ENCODE measurements at places on chromosomes 7 and 10. TPM values are rescaled to one million over a fixed set of nuclear protein-coding genes. Genes with fewer than 3 reads are reported as not detected.

Gene PON1
- not detected for polyA plus RNA-seq

Gene AQP1
- polyA plus RNA-seq, result 0.55 TPM

Gene SEMA4G
- 8.7 TPM for polyA plus RNA-seq

Gene PLXNA4
- polyA plus RNA-seq, result 0.01 TPM

Gene MLXIPL
- polyA plus RNA-seq, result not detected

Gene ZNF467
- 0.77 TPM for polyA plus RNA-seq

Gene PNLIP
- not detected for polyA plus RNA-seq

Gene OR13A1
- polyA plus RNA-seq, result not detected

- DNase-seq, result no peak
These were observed 51.0 kb downstream of the UNC5B start for GRCh38 chr10:71263376-71263775.

GRCh38 chr10:62456611-62457101 lies 82.5 kb downstream of the ZNF365 start:
- DNase-seq, result peak; percentile 6

DNA sequence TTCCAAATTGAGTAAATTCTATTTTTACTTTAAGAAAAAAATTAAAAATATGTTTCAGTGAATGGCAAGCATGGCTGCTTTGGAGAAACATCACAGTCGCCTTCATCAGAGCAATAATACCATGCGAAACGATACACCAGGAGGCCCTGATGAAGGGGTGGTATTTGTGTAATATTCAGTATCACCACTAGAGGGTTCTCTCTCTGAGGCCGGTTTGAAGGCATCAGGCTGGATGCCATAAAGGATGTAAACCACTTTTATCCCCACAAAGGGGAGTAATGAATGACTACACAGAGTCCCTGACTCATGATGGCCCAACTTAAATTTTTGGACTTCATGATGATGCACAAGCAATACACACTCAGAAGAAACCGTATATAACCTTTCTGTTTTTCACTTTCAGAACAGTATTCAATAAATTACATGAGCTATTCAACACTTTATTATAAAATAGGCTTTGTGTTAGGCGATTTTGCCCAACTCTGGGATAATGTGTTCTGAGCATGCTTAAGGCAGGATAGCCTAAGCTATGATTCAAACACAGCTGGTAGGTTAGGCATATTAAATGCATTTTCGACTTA lies 95.5 kb downstream of the PPP1R17 start:
- DNase-seq, result peak; percentile 77

DNA sequence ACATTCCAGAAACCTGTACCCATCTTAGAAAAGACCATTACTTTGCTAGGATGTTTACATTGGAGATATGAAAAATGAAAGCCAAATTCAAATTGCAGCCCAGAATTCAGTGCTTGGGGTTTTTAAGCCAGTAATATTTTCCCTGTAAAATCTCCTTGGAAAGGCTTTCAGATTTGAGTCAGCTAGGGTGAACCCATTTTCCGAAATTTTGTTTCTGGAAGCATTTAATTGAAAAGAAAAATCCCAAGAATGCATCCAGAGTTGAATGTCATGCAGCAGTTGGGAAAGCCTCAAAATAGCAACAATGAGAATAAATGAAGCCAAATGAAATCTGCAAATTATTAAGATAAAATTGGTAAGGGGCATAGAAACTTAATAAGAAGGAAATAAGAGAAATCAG lies 106.4 kb downstream of the BMPER start:
- DNase-seq, result no peak

DNA sequence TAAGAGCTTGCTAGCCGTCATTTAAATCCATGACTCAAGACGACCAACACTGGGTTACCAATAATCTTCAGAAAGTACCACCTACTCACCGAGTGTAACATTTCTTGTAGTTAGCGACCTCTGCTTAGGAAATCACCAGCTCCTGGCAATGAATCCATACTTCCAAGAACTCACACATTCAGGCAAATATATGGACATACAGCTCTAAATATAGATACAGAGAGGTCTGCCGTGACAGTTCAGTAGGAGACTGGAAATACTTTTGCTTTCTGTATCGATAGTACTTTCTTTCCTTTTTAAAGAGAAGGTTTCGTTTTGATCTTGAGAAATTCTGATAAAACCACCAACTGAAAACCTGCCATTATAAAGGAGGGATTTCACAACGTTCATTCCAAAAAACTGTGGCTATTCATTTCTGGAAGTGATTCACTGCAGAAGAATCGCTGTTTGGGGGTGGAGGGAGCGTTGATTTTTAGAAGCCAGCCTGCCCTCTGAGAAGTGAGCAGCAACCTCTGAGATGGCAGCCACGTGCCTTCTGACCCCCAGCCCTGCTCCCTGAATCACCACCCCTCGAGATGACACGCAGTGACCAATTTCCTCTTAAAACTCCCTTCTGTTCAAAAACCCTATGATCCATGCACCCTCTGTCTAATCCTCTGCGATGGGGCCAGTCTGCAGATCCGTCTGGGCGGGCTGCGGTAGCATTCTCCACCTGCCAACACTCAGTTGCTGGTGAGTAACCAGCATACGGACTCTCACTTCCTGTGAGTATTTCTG lies 179.0 kb upstream of the KLF14 start:
- DNase-seq, result peak; percentile 99

DNA sequence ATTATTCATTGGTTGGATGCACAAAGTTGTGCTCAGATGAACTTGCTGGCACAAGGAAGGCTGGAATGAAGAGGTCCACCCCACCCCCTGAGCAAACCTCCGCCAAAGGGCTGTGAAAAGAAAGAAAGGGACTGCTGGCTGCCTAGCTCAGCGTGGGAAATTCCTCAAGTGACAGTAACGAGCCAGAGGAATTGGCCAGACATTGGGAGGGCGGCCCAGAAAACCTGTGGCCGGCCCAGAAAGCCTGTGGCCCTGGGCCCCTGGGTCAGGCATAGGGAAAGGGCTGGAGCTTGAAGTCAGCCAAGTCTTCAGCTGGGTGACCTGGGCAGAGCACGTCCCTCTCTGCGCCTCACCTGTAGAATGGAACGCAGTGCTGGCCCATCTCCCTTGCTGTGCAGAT lies 30.6 kb upstream of the CTBP2 start:
- no peak for DNase-seq

GRCh38 chr10:2425320-2425719 lies 642.0 kb upstream of the PFKP start:
- no peak for DNase-seq

GRCh38 chr10:119331061-119331460 lies 123.7 kb downstream of the GRK5 start:
- no peak for DNase-seq

DNA sequence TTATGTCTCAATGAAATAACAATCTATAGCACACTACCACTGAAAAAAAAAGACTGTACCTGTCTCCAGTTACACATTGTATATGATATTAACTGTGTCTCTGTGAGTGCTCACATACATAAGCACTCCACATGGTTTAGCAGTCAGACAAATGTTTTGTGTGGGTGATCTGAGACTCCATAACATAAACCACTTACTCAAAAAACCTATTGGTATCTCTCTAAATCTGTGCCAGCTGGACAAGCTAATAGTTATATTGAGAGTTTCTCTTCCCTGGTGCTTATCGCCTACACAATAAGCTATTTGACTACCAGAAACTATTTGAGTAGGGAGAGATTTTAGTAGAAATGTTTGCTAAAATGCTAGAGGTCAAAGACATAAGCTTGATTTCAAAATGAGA lies 190.1 kb upstream of the AGR3 start:
- peak; percentile 10 for DNase-seq

DNA sequence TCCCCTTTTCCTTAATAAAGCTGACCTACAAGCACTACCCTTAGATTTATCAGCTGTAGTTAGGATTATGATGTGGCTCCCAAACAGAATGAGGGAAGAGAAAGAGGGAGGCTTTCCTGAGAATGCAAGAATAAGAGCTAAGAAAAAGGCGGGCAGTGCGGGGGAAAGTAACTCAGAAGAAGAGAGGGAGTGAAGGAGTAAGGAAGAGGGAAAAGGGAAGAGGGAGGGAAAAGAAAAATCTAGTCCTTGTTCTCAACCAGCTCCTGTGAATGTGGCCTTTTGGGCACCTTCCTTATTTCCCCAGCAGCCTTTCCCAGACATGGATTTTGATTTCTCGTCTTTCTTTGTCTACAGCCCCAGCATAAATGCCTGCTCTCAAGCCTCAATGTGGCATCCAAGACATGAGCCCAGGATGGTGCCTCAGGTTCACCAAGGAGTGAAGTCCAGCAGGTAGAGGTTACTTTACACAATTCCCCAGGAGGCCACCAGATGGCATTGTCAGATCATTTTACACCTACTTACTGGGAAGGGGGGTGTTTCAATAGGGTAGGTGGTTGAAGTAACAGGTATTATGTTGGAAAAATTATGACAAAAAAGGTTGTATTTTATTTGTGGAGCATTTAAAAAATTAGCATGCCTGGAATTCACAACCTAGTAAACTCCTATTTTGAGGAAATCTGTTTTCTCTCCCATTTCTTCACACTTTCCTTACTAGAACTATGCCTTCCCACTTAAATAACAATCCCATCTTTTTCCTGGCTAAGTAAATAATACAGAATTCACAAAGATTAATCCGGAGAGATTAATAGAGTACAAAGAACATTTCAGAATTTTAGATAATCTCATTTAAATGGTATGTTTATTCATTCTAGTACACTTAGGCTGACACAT lies 106.5 kb downstream of the HTR7 start:
- DNase-seq, result peak; percentile 42
